ENCODE measurements at places on chromosomes 6 and 20. TPM values are rescaled to one million over a fixed set of nuclear protein-coding genes. Genes with fewer than 3 reads are reported as not detected.

The GNAS-AS1 gene
- total RNA-seq: 0.43 TPM

The POM121L2 gene
- not detected for total RNA-seq

The BTNL2 gene
- total RNA-seq: not detected

The CST9 gene
- not detected for total RNA-seq

The SMLR1 gene
- total RNA-seq: not detected

The LST1 gene
- total RNA-seq: 0.09 TPM

The DEFB132 gene
- not detected for total RNA-seq

The HAO1 gene
- not detected for total RNA-seq

The TTBK1 gene
- total RNA-seq: under 0.01 TPM

The PXDC1 gene
- 24.9 TPM for total RNA-seq

The CST4 gene
- not detected for total RNA-seq

The RAB44 gene
- total RNA-seq: under 0.01 TPM

The EDN1 gene
- 0.16 TPM for total RNA-seq

The AFG1L gene
- 2.8 TPM for total RNA-seq

The PROCR gene
- total RNA-seq: 125 TPM

The ASIP gene
- not detected for total RNA-seq

The RRAGD gene
- total RNA-seq: 0.09 TPM

The CDSN gene
- not detected for total RNA-seq

The TTK gene
- total RNA-seq: 0.34 TPM

The KHDC1L gene
- not detected for total RNA-seq

The GINM1 gene
- 45.4 TPM for total RNA-seq

The RNF182 gene
- 0.34 TPM for total RNA-seq

The RIMS1 gene
- total RNA-seq: 0.16 TPM

The C20orf144 gene
- under 0.01 TPM for total RNA-seq

The GNRH2 gene
- 0.32 TPM for total RNA-seq

The SYCP2 gene
- 0.17 TPM for total RNA-seq

The SNAP25 gene
- 4.5 TPM for total RNA-seq

The HM13 gene
- total RNA-seq: 46.8 TPM

The RIN2 gene
- total RNA-seq: 49.5 TPM

The SLPI gene
- total RNA-seq: 2.8 TPM

The RHAG gene
- total RNA-seq: not detected
